ENCODE measurements at places on chromosomes 16 and 17.

GRCh38 chr17:77209330-77209748 lies 68.6 kb downstream of the SEC14L1 start:
- no peak for DNase-seq

DNA sequence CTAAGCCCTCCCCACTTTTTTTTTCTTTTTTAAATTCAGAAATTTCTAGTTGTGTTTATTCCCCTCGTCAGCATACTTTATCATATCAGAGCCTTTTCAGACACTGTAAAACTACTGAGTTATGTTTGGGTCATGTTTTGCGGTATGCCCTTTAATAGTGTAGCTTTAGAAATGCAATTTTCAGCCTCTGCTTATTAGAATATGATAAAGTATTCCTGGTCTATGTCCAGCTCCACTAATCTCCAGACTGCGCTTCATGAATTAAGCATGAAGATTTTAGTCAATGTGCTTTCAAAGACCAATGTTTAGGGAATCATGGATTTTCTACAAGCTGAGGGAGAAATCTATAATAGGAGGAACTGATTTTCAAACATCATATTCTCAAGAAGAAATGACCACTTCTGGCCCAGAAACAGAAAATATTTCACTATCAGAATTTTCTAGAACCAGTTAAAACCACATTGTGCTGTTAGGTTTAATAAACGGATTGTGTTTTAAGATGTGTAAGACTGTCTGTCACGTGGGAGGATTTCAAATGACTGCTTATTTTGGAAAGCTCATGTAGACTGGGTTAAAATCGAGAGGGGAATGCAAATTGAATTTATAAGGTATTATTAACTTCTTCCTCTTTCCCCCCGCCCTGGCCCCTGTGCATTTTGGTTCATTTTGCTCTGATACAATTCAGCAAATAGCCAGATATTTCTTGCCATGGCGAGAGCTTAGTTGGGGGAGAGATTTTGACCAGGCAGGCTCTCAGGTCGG lies 498.5 kb downstream of the WWOX start:
- no peak for DNase-seq

DNA sequence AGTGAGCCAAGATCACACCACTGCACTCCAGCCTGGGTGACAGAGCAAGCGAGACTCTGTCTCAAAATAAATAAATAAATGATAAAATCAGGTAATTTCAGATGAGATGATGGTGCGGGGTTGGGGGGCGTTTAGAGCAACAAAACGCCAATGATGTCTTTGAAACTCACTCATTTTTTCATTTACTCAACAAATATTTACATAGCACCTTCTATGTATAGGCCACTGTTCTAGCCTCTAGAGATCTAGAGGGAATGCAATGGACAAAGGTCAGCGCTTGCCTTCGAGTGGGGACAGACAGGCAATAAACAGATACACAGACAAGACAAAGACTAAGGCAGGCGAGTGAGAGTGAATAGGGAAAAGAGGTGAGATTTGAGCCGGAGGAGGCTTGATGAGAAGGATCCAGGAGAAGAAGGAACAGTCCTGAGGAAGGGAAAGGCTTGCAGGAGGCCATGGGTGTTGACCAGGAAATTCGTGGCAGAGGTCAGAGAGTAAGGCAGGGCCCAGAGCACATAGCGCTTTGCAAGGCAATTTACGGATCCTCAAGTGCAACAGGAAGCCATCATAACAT lies 14.1 kb downstream of the ALDH3A1 start:
- no peak for DNase-seq

DNA sequence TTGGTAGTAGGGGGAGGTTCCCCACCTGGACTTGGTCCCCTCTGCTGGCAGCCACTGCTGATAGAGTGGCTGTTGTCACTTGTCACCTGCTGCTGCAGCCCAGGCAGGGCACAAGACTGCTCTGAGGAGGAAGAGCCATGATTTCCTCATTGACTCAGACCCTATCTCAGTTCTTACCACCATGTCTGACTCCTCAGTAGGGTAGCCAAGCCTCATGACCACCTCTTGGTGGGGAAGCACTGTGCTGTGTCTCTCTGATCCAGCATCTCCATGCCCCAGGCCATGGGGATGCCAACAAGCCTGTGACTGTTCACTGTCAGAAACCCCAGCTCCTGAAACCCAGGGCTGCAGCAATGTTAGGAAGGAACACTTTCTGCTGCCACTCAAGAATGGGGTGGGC lies 173.0 kb downstream of the WSCD1 start:
- no peak for DNase-seq

- DNase-seq, result no peak
Observed at GRCh38 chr17:31448467-31449077, 57.1 kb downstream of the RAB11FIP4 start.

GRCh38 chr17:34606763-34607162 lies 27.4 kb downstream of the TMEM132E start:
- no peak for DNase-seq

- DNase-seq, result peak; percentile 55
Observed at GRCh38 chr16:67183-67791, 5.1 kb downstream of the RHBDF1 start.

DNA sequence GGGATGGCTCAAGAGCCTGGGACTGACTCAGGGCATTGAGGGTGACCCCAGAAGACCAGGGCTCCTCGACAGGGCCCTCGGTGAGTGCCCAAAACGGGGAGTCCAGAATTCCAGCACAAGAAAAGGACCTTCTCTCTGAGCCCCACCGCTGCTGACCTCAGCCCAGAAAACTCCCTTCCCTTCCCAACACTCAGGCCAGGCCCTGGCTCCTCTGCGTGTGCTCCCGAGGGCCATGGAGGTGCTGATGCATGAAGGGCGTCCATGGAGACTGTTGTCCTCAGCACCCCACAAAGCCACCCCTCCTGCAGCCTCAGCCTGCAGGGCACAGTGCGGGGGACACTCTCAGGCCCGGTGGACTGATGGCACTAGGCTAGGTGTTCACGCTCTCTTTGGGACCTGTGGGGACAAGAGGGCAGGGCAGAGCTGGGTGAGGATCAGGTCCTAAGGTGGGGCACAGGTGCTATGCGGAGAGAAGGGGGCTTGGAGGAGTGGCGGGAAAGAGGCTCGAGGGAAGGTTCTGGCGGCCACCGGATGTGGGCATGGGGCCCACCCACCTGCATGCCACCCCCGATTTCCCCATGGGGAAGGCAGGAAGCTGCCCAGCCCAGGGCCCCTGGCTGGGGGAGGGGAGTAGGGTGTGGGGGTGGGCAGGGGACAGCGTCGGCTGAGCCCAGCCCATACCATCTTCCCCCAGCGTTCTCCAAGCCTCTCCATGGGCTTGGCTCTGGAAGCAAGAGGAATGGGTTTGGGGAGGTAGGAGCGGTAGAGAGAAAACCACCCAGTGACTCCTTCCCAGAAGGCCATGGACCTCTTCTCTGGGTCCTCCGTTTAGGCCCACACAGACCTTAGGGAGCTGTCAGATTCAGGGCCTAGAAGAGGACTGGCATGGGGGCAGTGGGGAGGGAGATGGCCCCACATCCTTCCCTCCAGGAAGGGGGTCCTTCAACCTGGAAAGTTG lies 4.5 kb upstream of the TSPOAP1 start:
- DNase-seq, result no peak

GRCh38 chr16:18809165-18809564 lies 7.8 kb upstream of the ARL6IP1 start:
- DNase-seq, result no peak

DNA sequence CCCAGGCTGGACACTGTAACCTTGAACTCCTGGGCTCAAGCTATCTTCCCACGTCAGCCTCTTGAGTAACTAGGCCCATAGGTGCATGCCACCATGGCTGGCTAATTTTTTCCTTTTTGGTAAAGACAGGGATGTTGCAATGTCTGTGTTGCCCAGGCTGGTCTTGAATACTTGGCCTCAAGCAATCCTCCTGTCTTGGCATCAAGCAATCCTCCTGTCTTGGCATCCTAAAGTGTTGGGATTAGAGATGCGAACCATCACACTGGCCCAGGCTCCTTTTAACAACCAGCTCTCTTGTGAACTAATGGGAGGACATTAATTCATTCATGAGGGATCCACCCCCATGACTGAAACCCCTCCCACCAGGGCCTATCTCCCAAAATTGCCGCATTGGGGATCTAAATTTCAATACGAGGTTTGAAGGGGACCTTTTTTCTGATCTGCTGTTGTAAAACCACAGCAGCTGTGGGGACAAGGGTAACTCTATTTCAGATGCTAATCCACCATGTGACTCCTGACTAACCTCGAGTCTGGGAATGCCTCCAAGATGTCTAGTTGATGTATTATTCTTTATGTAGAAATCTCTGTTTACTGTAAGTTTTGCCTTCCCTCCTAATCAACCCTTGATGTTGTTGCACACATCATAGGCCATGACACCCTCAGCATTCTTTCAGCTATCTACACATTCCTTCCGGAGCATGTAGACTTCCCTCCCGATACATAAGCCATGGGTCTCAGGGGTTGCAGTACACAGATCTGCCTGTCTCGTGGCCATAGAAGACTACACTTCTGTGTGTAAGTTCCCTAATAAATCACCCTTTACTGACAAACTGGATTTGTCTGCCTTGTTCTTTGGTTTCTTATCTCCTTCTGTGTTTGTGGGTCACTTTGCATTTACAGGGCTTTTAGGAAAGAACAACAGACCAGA lies 37.6 kb downstream of the RNF112 start:
- DNase-seq, result no peak

DNA sequence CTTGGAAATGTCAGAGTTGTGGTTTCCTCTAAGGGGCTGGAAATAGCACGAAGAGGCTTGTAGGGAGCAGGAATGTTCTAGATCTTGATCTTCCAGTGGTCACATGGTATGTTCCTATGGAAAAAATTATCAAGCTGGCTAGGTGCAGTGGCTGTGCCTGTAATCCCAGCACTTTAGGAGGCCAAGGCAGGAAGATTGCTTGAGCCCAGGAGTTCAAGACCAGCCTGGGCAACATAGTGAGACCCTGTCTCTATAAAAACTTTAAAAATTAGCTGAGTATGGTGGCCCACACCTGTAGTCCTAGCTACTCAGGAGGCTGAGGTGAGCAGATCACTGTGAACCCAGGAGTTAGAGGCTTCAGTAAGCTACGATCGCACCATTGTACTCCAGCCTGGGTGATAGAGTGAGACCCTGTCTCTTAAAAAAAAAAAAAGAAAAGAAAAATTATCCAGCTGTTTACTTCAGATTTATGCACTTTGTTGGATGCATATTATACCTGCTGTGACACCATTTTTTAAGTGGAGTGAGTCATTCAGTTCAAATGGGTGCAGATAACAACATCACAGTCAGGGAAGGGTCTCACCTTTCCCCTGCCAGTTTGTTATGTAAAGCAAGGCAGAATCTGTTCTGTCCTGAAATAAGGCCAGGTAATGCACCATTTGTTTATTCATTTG lies 65.7 kb upstream of the LYRM9 start:
- DNase-seq, result no peak

- DNase-seq, result no peak
Observed at GRCh38 chr17:28895794-28896447, 1.6 kb downstream of the FLOT2 start.

GRCh38 chr16:81432937-81433557 lies 11.6 kb upstream of the CMIP start:
- no peak for DNase-seq

DNA sequence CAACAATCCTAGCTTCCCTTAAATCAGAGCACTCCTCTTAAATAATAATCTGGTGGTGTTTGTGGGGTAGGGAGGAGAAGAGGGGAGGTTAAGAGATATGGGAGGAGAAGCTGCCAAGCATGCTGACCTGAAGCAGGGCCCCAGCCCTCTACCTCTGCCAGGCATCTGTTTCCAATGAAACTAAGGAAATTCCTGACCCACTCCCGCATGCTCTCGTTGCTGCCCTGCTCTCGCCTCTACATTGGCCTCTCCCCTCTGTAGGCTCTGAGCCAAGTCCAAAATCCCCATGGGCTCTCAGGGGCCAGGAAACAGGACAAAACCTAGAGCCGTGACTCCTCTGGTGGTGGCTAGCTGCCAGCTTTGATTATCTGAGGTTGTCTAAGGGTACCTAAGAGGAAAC lies 559.5 kb upstream of the CDH11 start:
- DNase-seq, result no peak

DNA sequence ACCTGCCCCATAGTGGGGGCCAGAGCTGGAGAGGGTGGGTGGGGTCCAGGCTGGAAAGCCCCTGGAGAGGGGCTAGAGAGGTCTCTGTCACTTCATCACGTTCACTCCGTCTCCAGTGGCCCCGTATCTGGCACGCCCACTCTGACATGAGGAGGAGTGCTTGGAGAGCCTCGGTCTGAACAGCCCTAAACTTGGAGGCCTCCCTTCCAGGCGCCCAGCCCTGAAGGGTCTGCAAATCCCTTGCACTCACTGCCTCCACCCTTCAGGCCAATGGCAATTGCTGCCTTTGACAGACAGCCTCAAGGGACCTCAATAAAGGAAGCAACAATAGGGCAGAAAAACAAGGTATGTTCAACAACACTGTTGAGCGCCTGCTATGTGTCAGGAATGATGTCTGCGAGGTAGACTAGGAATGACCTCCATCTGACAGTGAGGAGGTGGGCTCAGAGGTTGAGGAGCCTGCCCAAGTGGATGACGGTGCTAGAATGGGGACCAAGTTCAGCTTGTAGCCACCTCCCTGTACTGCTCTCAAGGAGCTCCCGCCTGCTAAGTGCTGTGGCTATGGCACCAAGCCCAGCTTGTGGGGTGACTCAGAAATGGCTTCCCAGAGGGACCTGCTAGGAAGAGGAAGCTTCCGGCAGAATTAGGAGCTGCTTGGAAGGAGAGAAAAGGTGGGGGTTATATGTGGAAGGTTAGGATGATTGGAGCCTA lies 2.9 kb upstream of the EPX start:
- DNase-seq, result peak; percentile 65

DNA sequence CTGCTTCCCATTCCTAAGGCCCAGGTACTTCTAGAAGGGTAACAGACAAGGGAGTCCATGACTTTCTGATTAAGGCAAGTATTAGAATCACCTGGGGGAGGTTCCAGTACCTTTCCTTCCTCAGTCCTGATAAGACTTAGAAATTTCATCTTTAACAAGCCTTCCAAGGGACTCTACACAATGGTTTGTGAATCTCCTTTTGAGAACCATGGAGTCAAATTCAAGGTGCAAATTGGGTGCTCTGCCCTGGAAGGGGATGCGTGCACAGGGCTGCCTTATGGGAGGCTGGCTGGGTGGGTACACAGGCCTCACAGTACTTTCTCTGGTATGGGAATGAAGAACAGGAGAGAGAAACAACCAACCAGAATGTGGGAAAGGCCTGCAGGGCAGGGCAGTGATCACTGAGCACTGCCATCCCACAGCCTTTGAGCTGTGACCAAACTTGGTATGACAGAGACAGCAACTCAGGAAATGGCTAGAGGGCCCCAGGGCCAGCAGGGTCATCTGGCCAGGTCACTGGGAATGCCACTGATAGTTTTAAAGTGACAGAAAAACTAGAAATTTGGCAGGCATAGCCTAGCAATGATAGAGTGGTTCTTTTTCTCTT lies 3.6 kb upstream of the TMIGD1 start:
- no peak for DNase-seq

- no peak for DNase-seq
Observed at GRCh38 chr16:56073508-56073907, 117.8 kb upstream of the GNAO1 start.
